ENCODE measurements at places on chromosomes 11 and 22.

DNA sequence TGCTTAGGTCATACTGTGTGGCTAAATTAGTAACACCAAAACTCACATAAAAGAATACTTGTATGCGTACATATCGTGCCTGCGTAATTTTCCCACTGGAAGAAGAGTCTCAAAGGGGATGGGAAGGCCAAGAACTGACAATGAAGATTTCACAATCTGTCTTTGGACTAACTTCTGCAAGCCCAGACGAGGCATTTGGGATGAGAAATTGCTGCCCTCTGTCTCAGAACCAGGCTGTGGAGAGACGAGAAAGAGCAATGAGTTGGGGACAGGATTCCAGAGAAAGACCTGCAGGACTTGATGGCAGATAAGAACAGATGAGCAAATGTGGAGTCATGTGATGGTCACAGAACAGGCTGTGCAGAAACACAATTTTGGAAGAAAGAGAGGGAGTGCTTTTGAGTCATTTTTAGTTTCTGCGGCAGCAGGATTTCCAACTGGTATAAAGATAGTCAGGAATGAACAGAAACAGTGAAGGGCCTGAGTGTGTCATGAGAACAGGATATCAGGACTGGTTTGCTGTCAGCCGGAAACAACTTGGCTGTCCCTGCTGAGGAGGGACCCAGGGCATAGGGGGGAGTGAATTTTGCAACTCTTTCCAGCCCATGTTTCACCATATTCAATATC lies 82.7 kb upstream of the CTSC start:
- DNase-seq, result no peak

DNA sequence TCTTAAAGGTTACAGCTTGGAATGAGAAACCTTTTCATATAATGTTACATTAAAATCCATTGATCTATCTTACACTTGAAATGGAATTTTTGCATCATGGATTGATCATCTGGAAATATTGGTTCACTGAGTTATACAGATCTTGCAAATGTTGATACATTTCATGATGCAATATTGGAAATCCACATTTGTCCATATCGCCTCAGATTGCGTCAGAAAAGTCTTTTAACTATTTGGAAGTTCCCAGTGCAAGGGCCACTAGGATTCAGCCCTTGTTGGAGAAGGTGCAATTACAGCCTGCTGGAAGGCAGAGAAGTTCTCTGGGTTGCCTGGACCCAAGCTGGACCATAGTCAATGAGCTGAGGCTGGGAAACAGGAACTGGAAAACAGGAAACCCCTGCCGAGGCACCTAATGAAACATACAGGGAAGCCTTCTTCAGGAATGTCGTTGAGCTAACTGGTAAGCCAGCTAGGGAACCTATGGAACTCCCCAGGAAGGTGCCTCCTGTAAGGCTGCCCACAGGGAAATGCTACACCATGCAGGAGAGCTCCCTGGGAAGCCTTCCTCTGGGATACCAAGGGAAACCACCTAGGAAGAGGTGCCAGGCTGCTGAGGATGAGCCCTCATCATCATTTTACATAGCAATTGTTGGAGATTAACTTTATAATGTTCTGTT lies 600.4 kb upstream of the CADM1 start:
- DNase-seq, result no peak

- no peak for DNase-seq
Measured at GRCh38 chr11:2468363-2469235, 23.8 kb downstream of the KCNQ1 start.

GRCh38 chr11:2933375-2934020 lies 4.3 kb upstream of the PHLDA2 start:
- no peak for DNase-seq

DNA sequence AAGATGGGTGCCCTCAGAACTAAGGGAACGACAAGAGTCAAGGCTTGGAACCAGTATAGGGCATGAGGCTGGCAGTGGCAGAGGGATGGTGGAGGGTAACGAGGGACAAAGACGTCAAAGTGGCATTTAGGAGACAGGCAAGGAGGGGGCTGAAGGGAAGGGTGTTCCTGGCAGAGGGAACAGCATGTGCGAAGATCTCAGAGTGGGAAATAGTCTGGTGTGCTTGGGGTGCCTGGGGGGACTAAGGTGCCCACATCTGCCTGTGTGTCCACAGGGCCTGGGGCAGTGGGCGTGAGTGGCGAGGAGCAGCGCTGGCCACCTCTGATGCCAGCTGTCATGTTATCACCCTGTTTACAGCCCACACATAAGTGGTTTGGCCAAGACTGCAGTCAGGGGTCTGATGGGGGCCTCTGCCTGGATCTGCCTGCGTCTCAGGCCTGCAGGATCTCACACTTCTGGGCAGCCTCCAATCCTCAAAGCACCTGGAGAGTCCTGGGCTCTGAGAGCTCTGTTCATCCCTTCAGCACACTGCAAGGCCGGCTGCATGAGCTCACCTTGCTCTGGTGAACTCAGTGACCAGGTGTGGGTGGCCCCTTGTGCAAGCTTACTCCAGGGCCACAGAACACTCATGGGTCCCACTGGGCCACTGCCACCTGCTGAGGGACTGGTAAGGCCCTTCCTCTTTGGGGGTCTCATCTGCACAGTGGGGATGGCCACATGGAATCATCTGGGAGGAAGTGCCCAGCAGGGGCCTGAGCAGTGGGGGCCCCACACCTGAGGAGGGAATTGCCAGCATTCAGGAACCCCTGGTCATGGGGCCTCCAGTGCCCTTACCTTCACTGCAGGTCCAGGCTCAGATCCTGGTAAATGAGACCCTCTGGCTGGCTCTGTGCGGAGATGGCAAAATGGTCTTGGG lies 89.7 kb upstream of the SHISAL1 start:
- no peak for DNase-seq

- no peak for DNase-seq
Measured at GRCh38 chr11:95435628-95436353, 204.8 kb upstream of the SESN3 start.
